ENCODE measurements at places on chromosomes 4 and X. TPM values are rescaled to one million over a fixed set of nuclear protein-coding genes. Genes with fewer than 3 reads are reported as not detected.

The FMR1NB gene
- total RNA-seq = not detected

The TMPRSS11D gene
- not detected for total RNA-seq

The RGN gene
- total RNA-seq = 74.4 TPM

The CTAG1A gene
- total RNA-seq = not detected

The TMEM35A gene
- not detected for total RNA-seq

The GYPE gene
- not detected for total RNA-seq

The NUDT10 gene
- not detected for total RNA-seq

The TMPRSS11B gene
- not detected for total RNA-seq

Data from HepG2 (cell line).